Mesothelial cell of epicardium (in vitro differentiated cells): ENCODE measurements at places on chromosomes 1 and 21. TPM values are rescaled to one million over a fixed set of nuclear protein-coding genes. Genes with fewer than 3 reads are reported as not detected.

DNA sequence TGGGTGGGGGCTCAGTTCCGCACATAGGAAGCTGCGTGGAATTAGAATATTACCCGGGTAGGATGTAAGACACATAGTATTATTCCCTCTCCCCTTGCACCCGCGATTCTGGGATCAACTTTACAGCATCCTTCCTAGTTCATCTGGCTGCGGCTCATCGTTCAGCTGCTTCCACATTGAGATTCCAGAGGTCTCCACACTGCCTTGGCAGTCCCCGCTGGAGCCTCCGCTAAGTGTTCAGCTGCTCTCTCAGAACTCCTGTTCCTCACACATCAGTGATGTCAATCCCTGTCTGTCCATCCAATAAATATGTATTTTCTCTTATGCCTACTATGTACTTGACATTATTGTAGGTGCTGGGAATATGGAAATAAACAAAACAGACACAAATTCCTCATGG lies 135.6 kb upstream of the SYT6 start:
- no peak overlapping the region for H3K27ac ChIP-seq
- no peaks in the 10 kb centered on the region for H3K4me1 ChIP-seq
- no peaks in the 10 kb centered on the region for H3K27me3 ChIP-seq
- H3K4me3 ChIP-seq, result no peak overlapping the region
- no peaks in the 10 kb centered on the region for H3K36me3 ChIP-seq
- DNase-seq, result no peak

The HP1BP3 gene
- 262 to 270 TPM (median 269 TPM) in 3 replicates for total RNA-seq

GRCh38 chr1:74478979-74479378 lies 33.4 kb downstream of the LRRC53 start:
- no peak overlapping the region for H3K27ac ChIP-seq
- no peak for DNase-seq
- H3K27me3 ChIP-seq, result peaks cover 41% of the 10 kb centered on the region
- H3K4me3 ChIP-seq, result no peak overlapping the region

The SLC44A5 gene
- total RNA-seq, result 3.9 to 4.3 TPM (median 4.1 TPM) in 3 replicates

- no peaks in the 10 kb centered on the region for H3K36me3 ChIP-seq
- H3K27ac ChIP-seq, result peak overlapping the region; percentile 86
- H3K27me3 ChIP-seq, result peaks cover 21% of the 10 kb centered on the region
- DNase-seq, result peak; percentile 82
These were observed 3.7 kb upstream of the PPM1J start for GRCh38 chr1:112718691-112719418.

GRCh38 chr1:118223426-118223825 lies 38.4 kb upstream of the SPAG17 start:
- peaks cover 4% of the 10 kb centered on the region for H3K27me3 ChIP-seq
- no peaks in the 10 kb centered on the region for H3K4me1 ChIP-seq
- DNase-seq, result no peak
- no peak overlapping the region for H3K27ac ChIP-seq
- no peaks in the 10 kb centered on the region for H3K36me3 ChIP-seq

The FCRL1 gene
- total RNA-seq, result not detected in 3 replicates

DNA sequence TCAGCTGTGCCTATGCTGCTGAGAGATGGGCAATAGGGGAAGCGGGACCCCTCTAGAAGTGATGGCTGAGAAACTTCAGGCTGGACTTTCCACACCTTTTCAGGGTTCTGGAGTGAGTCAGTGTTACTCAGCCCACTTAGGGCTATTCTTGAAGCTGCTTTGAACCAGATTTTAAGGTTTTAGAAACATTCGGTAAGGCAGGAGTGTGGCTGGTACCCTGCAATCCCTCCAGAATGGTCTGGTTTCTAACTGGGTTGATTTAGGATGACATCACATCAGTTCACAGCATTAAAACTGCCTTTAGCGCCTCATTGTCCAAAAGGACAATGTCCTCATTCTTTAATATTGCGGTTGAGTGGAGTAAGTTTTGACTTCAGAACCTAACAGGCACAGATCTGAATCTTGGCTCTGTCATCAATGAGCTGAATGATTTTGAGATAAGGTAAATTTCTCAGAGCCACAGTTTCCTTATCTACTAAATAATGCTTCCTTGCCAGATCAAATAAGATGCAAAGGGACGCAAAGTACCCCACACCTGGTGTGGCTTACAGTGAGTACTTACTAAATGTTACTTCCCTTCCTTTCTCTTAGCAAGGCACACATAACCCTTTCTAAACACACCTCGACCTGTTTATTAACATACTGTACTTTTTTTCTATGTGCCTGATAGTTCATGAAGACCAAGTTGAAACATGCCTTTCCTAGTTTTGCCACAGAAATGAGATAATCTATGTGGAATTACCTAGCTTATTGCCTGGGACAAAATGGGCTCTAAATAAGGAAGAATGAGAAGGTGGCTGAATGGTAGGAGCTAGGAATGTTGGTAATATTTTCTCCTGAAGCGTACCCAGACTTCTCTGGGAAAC lies 209.8 kb downstream of the ROR1 start:
- DNase-seq, result no peak
- no peaks in the 10 kb centered on the region for H3K36me3 ChIP-seq
- H3K4me3 ChIP-seq, result no peak overlapping the region

DNA sequence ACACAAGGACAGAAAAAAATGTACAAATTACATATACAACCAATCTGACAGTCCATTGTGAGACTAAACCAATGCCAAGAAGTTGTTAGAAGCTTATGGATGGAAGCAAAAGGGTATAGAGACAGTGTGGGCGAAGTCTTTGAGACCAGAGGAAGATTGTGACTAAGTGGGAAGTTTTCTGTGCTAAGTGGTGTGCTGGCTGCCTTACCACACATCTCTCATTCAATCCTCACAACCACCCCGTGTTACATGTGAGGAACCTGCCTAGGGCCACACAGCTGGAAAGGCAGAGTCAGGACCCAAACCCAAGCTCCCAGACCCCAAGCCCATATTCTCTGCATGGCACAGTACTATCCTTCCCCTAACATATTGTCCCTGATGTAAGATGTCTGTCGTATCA lies 53.5 kb upstream of the DUSP10 start:
- DNase-seq, result no peak
- no peaks in the 10 kb centered on the region for H3K4me1 ChIP-seq
- H3K36me3 ChIP-seq, result no peaks in the 10 kb centered on the region
- no peak overlapping the region for H3K27ac ChIP-seq
